ENCODE measurements at places on chromosomes 3 and 15. TPM values are rescaled to one million over a fixed set of nuclear protein-coding genes. Genes with fewer than 3 reads are reported as not detected.

The OXTR gene
- total RNA-seq: 1.4 TPM

DNA sequence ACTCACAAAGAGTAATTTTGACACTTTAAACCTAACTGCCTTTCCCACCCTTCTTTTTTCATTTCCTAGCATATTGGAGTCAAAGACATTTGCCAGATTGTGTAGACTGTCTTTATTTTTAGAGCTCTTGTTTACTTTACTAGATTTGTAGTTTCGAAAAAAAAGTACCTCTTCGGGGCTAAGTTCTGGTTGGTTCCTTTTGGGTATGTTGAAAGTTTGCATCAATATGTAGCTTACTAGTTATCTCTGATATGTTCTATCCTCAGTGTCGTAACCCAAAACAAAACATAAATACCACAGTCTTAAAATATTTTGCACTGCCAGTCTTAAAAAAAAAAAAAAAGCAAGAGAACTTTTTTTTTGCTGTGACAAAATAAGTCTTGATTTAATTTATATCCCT lies 52.2 kb downstream of the REC114 start:
- no peak for DNase-seq

The ADGRG7 gene
- not detected for total RNA-seq

The THBS1 gene
- total RNA-seq: 6.6 TPM

The ACTRT3 gene
- total RNA-seq: 2.5 TPM

DNA sequence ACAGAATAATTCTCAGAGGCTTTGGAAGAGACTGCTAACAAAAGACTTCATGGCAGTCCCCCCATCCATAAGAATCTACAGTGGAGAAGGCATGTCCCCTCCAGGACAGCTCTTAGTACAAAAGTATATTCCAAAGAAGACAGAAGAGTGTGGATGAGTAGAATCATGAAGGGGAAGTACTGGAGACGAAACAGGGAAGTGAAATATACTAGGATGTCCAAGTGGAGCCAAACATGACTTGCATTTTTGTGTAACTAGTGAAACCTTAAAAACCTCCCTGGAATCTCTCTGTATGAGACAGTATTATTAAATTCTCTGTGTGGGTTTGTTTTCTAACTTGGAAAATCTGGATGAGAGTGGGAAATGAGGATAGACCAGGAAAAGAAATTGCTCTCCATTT lies 312.4 kb downstream of the RSL24D1 start:
- DNase-seq: no peak

DNA sequence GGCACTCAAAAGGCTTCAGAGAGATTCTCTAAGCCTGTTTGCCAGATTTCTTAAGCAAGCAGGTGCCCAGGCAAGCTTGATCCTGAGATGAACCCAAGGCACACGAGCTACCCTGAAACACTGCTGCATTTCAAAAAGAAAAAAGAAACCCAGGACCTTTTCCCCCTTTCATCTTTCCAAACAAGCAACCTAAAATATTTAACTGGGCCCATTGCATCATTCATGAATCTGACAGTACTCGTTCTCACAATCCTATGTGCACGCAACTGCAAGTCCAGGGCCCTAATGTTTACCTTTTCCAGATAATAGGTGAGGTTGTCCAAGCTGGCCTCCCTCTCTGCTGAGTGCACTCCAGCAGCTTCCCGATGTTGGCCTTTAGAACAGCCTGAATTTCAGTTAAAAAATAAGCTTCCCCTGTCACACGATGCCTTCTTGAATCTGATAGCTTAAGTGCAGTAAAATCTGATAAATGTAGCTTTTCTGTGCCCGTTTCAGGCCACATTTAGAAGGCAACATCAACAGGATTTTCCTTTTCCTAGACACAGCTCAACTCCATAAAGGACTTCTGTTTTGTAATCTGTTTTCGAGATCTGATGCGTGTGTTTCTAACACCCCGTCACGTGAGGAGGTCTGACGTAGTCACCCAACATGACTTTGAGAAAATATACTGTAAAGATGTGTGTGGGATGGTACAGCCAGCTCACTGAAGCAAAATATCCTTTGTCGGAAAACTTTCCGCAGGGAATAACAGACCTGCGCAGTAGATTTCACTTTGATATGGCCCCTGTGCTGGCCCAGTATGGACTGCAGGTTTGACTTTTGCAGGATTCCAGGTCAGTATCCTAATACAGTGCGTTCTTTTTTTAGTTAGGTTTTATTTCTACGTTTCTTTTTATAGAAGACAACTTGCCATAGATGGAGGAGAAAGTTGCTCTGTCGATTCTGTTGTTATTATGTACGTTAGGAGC lies 55.1 kb upstream of the RASA2 start:
- DNase-seq: no peak

GRCh38 chr15:49823987-49824774 lies 203.3 kb downstream of the DTWD1 start:
- no peak for DNase-seq

GRCh38 chr3:126378341-126378751 lies 16.4 kb upstream of the CFAP100 start:
- DNase-seq: no peak

The CFAP91 gene
- total RNA-seq: 0.64 TPM

The C3orf49 gene
- not detected for total RNA-seq

GRCh38 chr3:151386056-151386455 lies 1.5 kb upstream of the P2RY12 start:
- no peak for DNase-seq

- DNase-seq: no peak
These were observed 1.3 kb downstream of the COLQ start for GRCh38 chr3:15520185-15520584.

The CCRL2 gene
- 2.7 TPM for total RNA-seq

DNA sequence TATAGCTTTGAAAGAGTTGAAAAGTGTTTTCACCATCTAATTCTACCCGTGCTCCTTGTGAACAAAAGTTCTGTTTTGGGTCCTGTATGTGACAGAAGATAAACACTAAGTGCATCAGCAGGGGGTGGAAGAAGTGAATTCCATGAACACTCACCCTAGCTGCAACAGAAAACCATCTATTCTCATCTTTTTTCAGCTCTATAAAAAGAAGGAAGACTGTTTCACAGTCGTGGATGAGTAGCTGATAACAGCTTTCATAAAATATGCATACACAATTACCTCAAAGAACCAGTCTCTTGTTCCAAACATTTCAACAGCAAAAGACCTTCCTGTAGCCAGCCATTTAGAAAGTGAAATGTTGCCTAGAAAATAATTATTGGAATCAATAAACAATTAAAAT lies 281.7 kb upstream of the RASGRP1 start:
- no peak for DNase-seq

DNA sequence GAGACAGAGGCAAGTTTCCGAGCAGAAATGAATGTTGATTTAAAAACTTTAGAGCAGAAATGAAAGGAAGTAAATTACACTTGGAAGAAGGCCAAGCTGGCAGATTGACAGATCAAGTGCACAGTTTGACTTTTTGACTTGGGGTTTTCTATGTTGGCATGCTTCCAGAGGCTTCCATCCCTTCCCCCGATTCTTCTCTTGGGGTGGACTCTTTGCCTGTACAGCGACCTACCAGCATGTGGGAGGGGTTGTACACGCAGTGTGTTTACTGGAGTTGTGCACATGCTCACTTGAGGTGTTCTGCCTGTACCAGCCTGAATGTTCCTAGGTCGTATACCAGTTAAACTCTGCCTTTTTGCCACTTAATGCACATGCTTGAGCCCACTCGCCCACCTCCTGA lies 701.5 kb upstream of the GBE1 start:
- no peak for DNase-seq

- no peak for DNase-seq
These were observed 43.4 kb upstream of the SLC6A1 start for GRCh38 chr3:10949197-10949596.

The CATSPER2 gene
- 0.77 TPM for total RNA-seq

GRCh38 chr15:24856397-24857390 lies 98.1 kb upstream of the SNRPN start:
- DNase-seq: no peak

DNA sequence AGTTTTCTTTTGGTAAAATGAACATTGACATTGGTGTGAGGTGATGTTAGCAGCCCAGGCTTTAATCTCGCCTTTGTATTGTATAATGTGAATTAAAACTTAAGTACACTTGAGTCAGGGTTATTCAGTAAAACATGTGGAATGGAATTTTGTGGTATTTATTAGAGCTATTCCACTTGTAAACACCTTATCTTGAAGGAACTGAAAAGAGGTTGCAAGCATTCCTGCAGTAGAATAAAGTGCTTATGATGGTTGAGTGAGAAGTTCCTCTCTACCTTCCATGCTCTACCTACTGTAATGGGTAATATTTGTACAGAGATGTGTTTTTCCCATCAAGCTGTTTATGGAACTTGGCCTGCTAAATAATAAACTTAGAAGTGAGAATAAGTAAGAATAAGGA lies 36.1 kb downstream of the HMG20A start:
- no peak for DNase-seq

The TMC3 gene
- total RNA-seq: not detected

- DNase-seq: no peak
These were observed 22.6 kb downstream of the TBL1XR1 start for GRCh38 chr3:177174607-177175170.

- DNase-seq: no peak
These were observed 18.1 kb upstream of the PARP14 start for GRCh38 chr3:122662505-122662904.

DNA sequence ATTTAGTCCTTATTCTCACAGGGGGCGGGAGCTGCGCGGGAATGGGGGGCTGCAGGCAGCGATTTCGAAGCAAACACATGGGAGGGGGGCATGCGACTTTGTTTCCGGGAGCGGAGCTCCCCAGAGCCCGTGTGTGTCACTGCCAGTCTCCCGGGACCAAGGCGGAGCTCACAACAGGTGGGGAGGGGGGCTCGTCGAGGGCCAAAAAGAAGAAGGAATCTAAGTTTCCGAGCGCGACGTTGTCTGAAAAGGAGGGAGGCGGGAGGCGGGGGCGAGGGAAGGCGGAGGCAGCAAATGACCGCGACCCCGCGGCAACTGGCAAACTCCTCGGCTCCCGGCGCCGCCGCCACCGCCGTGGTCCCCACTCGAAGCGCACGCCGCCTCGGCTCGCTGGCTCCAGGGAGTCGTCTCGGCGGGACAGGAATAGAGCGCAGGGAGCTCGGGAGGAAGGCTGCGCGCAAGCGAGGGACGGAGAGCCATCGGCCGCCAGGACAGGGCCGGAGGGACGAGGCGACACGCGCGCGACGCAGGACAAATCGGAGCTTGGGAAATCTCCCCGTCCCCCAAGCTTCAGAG lies 1.4 kb downstream of the FOXP1 start:
- peak; percentile 1 for DNase-seq

DNA sequence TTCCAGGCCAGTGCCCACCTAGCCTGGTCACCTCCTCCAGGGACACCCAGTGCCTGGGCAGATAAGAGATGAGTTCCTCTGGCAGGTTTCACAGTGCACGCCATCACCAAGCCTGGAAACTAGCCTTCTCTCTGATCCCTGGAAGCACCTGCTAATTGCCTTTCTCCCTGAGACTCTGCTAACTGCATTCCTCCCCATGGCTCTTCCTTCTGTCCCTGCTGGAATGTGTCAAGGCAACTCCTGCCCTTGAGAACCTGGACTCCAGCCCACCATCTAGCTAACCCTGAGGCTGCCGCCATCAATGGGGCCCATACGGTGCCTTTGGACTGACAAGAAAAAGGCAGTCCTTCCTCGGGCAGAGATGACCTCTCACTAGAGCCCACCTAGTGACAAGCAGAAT lies 18.5 kb downstream of the VIPR1 start:
- no peak for DNase-seq

DNA sequence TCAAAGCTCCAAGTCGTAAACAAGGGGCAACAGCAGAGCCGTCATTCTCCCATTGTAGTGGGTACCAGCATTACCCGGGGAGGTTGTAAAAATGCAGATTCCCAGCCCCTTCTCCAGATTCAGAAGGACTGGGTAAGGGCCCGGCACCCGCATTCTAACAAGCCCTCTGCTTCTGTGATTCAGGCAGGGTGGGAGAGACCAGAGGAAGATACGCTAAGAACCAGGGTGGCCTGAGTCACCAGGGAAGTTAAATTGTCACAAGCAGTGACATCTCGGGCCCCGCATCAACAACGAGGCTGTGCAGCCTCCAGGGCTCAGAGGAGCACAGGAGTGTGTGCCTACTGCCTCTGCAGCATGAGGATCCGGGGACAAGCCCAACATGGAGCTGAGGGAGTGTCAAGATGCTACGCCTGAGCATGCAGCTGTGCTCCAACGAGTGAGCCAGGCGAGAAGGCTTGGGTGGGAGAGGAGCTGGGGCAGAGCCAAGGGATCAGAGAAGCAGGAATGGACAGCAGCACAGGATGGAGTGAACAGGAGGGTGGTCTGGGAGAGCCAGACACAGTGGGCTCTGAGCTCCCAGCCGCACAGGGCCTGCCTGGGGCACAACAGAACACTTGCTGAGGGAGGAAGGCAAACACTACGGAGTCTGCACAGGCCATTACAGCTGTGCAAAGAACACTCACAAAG lies 68.5 kb downstream of the CPN2 start:
- no peak for DNase-seq

The FLNB gene
- 12.8 TPM for total RNA-seq

GRCh38 chr15:58556028-58556361 lies 124.2 kb downstream of the LIPC start:
- no peak for DNase-seq

GRCh38 chr3:3068358-3068881 lies 41.8 kb downstream of the IL5RA start:
- no peak for DNase-seq

GRCh38 chr15:42156243-42156922 lies at the start of gene PLA2G4F:
PLA2G4F (minus strand) TSS chr15:42156636; CDS start chr15:42156549, 87 bp downstream.
- DNase-seq: no peak

DNA sequence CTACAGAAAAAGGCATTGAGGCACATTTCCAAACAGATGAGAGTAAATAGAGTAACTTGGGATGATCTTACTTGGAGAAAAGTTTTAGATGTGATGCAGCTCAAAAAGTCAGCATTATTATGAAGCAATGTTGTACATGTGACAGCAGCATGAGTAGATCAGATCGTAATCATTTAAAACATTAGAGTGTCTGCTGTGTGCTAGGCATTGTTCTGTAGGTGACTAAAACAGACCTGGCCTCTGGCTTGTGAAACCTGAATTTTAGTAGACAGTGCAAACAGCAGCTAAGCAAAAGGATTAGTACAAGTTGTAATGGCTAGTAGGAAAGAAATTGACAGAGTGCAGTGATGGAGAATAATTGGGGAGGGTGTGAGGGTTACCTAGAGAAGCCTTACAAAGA lies 15.1 kb downstream of the UBE2E1 start:
- DNase-seq: no peak

DNA sequence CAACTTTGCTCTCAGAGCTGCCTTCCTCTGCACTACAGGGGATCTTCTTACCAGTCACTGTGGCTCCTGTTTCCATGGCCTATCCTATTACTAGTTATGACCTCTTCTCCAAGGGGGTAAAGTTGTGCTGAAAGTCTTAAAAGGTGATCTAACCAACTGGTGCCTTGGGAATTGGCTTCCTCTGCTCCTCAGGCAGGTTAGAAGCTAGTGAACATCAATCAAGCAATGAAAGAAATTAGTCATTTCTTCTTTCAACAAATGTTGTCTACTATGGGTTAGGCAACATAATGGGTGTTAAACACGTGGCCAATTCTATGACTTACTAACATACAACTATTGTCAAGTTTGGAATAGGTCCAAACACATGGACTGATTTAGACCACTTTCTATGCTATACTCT lies 571.4 kb upstream of the NAALADL2 start:
- DNase-seq: no peak

Measured in CD8-positive, alpha-beta memory T cell (primary cell).